ENCODE measurements at places on chromosomes 1 and 21. TPM values are rescaled to one million over a fixed set of nuclear protein-coding genes. Genes with fewer than 3 reads are reported as not detected.

DNAH14 gene
- total RNA-seq = 36.6 TPM

GRCh38 chr21:46117586-46118315, 19.8 kb downstream of the COL6A2 start:
- peak; percentile 38 for DNase-seq

DNA sequence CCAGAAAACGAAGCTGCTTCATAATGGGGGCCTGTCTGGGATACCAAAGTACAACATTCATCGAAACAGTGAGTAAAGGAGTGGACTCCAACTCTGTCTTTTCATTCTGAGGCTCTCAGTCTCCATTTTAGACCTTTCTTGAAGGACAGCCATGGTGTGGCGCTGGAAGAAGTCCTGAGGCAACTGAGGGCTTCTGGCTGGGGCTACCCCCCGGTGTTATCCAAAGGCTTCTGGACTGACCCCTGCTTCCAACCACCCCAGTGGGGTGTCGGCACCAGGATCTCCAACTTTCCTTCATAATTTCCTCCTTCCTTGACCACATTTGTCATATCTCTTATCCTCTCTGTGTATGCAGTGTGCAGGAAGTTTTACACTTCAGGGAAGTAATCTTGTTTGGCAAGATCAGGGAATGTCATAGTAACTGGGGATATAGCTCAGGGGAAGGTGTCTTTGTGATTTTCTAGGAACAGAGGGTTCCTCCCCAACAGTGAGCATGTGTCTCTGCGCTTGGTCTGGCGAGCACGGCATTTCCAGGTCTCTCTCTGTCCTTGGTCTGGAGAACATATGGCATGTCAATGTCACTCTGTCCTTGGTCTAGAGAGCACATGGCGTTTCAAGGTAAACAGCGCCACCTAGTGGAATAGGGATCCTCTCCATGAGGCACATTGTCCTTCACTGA, 19.4 kb upstream of the BSDC1 start:
- DNase-seq = peak; percentile 84

- DNase-seq = no peak
Observed at GRCh38 chr1:101959456-101959855, 37.3 kb downstream of the OLFM3 start.

DNA sequence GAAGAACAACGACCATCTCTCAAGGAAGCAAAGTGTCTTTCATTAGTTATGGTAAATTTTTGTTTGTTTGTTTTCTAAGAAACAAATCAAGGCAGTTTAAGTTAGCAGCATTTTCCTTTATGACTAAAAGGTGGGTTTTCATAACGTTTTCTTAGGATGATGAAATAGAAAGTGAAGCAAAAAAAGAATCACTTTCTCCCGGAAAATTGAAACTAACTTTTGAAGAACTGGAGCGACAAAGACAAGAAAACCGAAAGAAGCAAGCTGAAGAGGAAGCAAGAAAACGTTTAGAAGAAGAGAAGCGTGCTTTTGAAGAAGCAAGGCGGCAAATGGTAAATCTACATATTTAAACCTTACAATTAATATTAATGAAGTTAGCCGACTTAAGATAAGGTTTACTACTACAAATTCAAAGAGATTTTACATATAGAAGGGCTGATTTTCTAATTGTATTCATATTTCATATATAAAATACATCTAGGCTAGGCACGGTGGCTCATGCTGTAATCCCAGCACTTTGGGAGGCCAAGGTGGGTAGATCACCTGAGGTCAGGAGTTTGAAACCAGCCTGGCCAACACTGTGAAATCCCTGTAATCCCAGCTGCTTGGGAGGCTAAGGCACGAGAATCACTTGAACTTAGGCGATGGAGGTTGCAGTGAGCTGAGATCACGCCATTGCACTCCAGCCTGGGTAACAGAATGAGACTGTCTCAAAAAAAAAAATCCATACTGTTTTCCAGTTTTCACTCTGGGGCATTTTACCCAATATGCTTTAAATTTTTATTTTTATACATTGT, 38.3 kb downstream of the NEXN start:
- DNase-seq = no peak

DNA sequence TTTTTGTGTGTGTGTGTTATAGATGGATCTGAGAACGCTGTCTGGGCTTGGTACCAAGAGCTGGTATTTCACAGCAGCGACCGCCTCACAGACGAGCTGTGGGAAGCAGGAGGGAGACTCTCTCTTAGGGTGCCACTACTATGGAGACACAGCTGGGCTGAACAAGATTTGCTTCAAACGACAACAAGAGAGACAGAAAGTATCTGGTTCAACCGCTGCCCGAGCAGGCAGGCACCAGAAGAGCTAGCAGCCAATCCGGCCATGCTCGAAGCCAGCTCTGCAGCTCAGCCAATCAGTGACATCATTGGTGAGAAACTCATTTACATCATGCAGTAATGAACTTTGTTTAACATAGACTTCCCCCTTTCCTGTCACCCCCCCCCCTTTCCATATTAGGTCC, 341.3 kb downstream of the USP25 start:
- no peak for DNase-seq

RGS8 gene
- 5.6 TPM for total RNA-seq

C4BPB gene
- not detected for total RNA-seq

LRRN2 gene
- total RNA-seq = 16.2 TPM

- no peak for DNase-seq
Observed at GRCh38 chr1:98454666-98455065, 206.9 kb upstream of the SNX7 start.

CHODL gene
- total RNA-seq = 2.9 TPM

- peak; percentile 77 for DNase-seq
Observed at GRCh38 chr1:228037401-228038386, 30.9 kb downstream of the WNT3A start.

CHIA gene
- not detected for total RNA-seq

Data from endodermal cell (in vitro differentiated cells).